ENCODE measurements at places on chromosomes 3 and 15.

DNA sequence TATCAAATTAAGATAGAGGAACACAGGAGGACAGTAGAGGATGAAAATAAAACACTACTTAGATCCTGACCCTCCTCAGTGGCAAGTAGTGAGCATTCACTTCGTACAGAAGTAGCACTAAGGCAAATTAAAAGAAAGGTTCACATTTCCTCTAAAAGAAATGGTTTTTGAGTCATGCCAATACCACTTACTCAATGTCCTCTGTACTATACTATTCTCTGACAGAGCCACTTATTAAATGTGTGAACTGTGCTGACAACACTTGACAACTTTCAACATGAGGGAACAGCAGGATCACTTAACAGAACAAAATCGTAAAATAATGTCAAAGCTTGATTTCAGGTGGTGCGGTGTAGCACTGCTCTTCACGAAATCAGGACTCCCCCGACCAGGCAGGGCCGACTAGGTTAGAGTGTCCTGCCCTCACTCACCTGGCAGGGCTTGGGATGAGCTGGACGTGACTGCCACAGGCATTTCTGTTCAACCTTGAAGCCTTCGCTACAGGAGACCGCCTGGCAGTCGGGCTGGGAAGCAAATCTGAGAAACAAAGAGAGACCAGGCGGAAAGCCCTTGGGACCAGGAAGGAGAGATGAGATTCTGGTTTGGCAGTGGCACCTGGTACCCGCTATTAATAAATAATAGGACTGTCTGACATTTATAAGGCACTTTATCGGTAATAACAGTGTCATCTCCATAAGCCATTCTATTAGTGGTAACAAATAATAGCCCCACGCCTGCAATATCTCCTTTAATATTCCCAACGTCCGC, 611 bp upstream of the SLC27A2 start:
- no peak for DNase-seq

DNA sequence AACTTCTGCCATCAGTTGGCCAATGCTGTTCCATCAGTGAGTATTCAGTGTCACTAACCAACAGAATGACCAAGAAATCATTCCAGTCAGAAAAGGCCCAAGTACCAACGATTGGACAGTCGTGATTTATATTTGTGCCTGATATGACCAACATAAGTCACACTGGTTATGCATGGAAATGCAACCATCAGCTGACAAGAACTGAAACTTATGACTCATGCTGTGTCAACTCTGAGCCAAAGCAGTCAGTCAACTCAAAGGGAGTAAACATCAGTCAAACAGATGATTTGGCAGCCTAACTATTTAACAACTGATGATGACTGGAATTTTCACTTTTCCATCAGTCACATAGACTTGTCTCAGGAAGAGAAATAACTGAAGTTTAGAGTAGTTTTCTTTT, 142.4 kb downstream of the ANXA2 start:
- no peak for DNase-seq

GRCh38 chr3:45826321-45826720, 15.6 kb downstream of the LZTFL1 start:
- no peak for DNase-seq

DNA sequence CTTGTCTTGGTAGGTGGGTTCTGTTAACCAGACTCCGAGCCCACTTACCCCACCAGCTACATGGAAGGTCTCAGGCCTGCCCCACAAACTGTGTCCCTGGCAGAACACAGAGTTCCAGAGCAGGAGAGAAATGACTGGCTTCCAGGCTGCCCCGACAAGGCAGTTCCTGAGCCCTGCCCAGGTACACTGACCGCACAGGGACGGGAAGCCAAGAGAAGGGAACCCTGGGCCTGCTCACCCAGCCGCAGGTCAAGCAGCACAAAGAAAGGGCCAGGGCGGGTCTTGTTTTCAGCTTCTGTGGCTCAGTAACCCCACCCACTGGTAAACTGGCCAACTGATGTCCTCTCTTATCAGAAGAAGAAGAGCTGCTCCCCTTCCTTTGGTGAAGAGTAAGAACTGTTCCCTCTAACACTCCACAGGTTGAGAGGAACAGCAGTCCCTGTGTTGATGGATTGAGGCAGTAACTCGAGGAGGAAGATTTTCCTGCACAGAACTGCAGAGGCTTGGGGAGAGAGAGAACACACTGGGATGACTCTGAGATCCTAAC, 68.4 kb downstream of the CRTC3 start:
- no peak for DNase-seq

- DNase-seq = no peak
These were observed 120.1 kb downstream of the ADAMTS17 start for GRCh38 chr15:100221471-100222348.

DNA sequence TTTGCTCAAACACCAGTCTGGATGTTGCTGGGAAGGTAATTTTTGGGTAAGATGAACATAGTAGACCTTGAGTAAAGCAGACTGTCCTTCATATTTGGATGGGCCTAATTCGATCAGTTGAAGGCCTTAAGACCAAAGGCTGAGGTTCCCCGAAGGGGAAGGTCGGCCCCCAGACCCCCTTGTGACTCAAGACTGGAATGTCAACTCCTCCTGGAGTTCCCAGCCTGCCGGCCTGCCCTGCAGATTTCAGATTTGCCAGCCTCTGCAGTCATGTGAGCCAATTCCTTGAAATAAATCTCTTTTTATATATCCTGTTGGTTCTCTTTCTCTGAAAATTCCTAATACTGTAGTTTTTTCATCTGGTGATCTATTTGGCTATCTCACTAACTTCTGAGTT, 146.5 kb downstream of the APBA2 start:
- no peak for DNase-seq

DNA sequence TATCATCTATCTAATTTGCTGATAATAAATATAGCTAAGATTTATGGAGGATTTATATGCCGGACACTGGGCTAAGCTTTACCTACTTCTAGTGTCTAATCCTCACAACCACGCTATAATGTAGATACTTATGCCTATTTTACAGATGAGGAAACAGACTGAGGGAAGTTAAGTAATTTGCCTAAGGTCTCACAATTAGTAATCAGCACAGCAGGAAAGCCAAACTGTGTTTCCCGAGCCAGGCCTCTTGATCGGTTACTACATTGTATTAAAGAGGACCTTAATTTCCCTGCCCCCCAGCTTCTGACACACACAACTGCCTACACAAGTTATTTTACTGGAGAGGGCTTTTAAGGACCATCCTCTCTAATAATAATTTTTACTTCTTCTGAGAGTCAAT, 40.9 kb downstream of the ONECUT1 start:
- no peak for DNase-seq

GRCh38 chr3:2540115-2540514, 441.4 kb downstream of the CNTN4 start:
- no peak for DNase-seq

DNA sequence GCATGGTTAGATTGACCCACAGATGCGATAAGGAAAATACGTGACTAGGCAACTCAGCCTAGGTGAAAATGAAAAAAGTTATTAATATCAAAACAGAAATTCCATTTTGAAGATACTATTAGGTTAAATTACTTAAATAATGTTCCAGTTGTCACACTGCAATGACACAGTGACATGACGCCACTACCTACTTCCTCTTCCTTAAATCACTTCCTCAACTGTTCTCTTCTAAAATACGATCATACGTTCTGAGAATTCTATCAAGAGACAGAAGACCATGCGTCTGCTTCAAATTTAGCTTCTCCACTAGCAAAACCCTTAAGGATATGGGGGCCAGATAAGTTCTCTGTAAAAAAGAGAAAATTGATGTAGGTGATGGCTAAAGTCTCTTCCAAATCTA, 18.2 kb downstream of the CMTM6 start:
- no peak for DNase-seq
